ENCODE measurements at places on chromosomes 16 and 17. TPM values are rescaled to one million over a fixed set of nuclear protein-coding genes. Genes with fewer than 3 reads are reported as not detected.

The KRT40 gene
- not detected for total RNA-seq

The WSCD1 gene
- 3.6 TPM for total RNA-seq

The SGCA gene
- 0.54 TPM for total RNA-seq

The NDRG4 gene
- total RNA-seq: 22.3 TPM

The BAHCC1 gene
- total RNA-seq: 8.5 TPM

The ARHGDIA gene
- total RNA-seq: 613 TPM

The IRX3 gene
- total RNA-seq: 6.9 TPM

The TMEM204 gene
- total RNA-seq: 0.08 TPM

The SOX15 gene
- total RNA-seq: 0.27 TPM

The NPIPB13 gene
- 3.4 TPM for total RNA-seq

The ERN2 gene
- total RNA-seq: not detected

The CMTM1 gene
- total RNA-seq: 1.4 TPM

The STAT3 gene
- total RNA-seq: 88.6 TPM

The CDK3 gene
- 1.3 TPM for total RNA-seq

The ZFP90 gene
- 6.9 TPM for total RNA-seq

The FOXJ1 gene
- total RNA-seq: 1.1 TPM

The FBXW10 gene
- 1.4 TPM for total RNA-seq

The AIPL1 gene
- total RNA-seq: not detected

The TNFRSF13B gene
- not detected for total RNA-seq

The MT3 gene
- 0.34 TPM for total RNA-seq

The SMIM5 gene
- total RNA-seq: 0.77 TPM

The SPATA2L gene
- 10.6 TPM for total RNA-seq

The MYLK3 gene
- total RNA-seq: 0.09 TPM

The SLC13A5 gene
- total RNA-seq: 0.38 TPM

The ABCA10 gene
- 0.06 TPM for total RNA-seq

The IFI35 gene
- total RNA-seq: 17.6 TPM

The CETP gene
- total RNA-seq: not detected

All from A549 treated with dexamethasone at 1 μM for 4 hours (cell line).